ENCODE measurements at places on chromosomes 11 and 22. TPM values are rescaled to one million over a fixed set of nuclear protein-coding genes. Genes with fewer than 3 reads are reported as not detected.

DNA sequence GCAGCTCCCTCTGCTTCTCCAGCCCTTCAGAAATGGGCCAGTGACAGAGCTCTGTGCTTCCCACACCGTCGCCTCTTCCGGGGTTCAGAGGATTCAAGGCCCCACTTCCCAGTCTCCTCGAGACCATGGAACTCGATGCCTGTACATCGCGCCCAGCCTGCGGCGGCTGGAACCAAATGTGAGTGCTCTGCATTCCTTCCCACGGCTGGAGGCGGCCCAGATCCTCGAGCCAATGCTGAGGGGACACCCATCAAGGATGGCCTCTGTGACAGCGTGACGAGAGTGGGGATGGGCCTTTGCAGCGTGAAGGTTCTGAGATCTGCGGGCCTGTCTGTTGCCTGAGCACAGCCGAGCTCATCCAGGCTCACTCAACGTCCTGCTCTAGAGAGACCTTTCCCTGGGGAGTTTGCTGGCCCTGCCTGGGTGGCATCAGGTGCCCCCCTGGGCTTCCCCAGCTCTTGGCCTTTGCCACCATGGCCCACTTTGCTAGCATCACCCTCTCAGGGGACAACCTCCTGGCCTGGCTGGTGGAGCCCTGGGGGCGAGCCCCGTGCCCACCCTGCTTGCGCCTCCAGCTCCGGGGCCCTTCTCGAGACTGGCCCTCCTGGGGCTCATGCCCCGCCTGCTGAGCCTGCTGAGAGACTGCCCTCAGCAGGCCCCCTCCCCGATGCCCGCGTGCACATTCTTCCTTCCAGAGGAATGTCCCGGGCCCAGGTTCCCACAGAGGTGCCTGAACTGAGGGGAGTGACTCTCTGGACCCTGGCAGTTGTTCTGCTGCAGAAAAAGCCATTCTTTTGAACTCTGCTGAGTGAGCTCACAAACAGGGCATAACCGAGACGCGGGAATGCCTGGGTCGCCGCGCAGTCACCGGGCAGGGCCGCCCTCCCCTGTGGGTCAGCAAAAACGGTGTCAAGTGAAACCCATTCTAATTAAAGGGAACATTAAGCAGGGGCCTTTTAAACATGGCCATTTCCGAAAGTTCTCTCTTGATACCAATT is 7.3 kb upstream of the MYEOV start:
- DNase-seq = no peak

GRCh38 chr11:67997475-67997921 is 6.4 kb downstream of the UNC93B1 start:
- DNase-seq = no peak

- no peak for DNase-seq
Observed at GRCh38 chr11:125980436-125980835, 34.6 kb downstream of the VSIG10L2 start.

DNA sequence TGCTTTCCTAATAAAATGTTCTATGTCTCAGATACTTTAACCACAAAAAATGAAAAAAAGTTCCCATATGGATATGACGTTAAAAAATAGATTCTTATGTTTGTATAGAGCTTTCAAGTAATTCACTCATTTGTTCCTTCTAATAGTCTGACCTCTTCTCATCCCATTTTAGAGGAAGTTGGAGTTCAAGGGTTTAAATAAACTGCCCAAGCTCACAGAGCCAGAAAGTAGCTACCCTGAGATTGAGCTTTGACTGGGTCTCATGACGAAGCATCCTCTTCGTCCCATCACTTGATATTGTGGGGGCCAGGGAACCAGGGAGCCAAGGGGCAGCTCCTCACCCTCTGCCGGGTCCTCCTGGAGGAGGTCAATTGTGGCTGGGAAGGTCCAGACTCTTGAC is 116.3 kb downstream of the CCDC81 start:
- DNase-seq = no peak

- no peak for DNase-seq
Observed at GRCh38 chr22:46672731-46673130, 52.5 kb downstream of the GRAMD4 start.

- DNase-seq = no peak
Observed at GRCh38 chr11:35116762-35117640, 22.0 kb upstream of the CD44 start.

DNA sequence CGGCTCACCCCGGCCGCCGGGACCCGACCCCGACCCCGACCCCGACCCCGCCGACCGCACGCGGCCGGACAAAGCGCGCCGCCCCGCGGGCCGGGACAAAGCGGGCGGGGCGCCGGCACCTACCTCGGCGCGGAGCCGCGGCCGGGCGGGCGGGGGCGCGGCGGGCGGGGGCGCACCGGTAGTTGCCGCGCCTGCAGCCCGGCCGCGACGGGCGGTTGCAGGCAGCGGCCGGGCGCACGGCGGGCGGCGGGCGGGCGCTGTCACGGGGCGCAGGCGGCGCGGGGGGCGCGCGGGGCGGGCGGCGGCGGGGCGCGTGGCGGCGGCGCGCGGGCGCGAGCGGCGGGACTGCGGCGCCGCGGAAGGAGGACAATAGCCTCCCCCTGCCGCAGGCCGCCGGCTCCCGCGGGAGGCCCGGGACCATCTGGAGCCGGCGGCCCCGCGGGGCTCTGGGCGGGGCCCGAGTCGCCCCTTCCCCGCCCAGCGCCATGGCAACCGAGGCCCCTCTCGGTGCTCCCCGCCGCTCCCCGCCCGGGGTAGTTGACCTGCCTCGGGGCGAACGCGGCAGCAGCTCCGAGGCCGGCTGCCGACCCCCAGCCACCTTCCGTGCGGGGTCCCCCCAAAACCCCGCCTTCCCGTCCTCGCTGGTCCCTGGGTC is 851 bp downstream of the SPTBN2 start:
- no peak for DNase-seq

DNA sequence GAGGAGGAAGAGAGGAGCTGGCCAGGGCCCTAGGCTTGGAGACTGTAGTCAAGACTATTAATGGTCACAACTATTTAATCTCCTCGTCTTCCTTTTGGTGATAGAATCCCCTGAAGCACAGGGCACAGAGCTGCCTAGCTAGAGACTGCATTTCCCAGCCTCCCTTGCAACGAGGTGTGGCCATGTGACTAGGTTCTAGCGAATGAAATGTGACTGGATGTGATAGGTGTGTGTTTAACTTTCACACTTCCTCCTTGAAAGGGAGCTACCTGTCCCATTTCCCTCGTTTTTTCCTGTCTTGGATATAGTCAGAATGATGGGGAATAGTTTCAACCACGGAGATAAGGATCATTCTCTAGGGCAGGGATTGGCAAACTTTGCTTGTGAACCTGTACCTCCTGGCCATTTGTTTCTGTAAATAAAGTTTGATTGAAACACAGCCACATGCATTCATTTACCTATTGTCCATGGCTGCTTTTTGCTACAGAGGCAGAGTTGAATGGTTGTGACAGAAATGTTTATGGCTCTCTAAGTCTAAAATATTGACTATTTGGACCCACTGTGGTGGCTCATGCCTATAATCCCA is 313.5 kb downstream of the MIAT start:
- no peak for DNase-seq

DNA sequence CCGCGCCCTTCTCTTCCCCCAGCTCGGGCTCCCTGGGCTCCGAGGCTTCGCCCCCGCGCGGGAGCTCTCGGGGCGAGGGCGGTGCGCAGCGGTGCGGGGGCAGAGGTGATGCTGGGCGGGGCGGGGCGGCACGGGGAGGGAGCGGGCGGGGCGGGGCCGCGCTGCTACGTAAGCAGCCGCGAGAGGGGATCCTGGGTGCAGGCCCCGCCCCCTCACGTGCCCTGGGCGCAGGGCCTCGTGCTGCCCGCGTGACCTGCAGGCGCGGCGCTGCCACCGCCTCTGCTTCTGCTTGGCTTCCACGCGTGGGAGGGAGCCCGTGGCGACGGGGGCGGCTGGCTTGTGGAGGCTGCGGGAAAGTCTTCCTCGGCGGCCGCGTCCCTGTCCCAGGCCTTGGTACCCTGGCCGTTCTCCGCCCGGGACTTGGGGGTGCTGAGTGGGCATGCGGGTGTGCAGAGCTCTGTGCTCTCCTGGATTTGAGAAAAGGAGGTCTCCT is 132.6 kb upstream of the HSD17B12 start:
- DNase-seq = no peak

DNA sequence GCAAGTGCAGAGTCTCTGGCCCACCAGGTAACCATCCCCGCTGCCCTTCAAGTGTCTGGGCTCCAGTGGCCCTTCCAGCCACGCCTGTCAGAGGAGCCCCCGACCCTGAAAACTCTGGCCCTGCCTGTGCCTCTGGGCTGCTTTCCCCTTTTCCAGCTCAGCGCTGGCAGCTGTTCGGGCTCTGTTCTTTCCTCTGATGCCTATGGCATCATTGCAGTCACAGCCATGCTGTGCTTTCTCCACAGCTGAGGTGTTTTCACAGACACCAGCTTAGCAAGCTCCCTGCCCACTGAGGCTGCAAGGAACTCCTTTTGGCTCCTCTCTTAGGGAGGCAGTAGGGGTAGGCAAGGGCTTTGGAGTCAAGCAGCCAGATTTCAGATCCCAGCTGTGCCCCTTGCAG is 21.2 kb downstream of the P2RX3 start:
- no peak for DNase-seq

DNA sequence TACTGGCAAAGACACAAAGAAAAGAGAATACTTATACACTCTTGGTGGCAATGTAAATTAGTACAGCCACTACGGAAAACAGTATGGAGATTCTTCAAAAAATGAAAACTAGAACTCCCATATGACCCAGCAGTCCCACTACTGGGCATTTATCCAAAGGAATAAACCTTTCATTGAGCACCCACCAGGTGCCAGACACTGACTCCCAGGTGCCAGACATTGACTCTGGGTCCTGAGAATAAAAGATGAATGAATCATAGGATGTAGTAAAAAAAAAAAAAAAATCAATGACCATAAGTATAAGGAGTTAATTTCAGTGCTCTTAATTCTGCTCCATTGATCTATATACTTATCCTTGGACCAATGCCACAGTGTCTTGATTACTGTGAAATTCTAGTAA is 28.2 kb downstream of the HEPHL1 start:
- DNase-seq = no peak

DNA sequence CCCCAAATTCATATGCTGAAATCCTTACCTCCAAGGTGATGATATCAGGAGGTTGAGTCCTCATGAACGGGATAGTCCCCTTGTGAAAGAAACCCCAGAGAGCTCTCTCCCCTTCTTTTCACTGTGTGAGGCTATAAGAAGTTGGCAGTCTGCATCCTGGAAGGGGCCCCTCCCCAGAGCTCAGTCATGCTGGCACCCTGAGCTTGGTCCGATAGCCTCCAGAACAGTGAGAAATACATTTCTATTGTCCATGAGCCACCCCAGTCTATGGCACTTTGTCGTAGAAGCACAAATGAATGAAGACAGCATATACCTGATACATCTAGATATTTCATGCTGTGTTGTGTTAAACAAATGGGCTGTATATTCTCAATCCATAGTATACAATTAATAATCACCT is 81.1 kb upstream of the CRTAM start:
- DNase-seq = no peak

DNA sequence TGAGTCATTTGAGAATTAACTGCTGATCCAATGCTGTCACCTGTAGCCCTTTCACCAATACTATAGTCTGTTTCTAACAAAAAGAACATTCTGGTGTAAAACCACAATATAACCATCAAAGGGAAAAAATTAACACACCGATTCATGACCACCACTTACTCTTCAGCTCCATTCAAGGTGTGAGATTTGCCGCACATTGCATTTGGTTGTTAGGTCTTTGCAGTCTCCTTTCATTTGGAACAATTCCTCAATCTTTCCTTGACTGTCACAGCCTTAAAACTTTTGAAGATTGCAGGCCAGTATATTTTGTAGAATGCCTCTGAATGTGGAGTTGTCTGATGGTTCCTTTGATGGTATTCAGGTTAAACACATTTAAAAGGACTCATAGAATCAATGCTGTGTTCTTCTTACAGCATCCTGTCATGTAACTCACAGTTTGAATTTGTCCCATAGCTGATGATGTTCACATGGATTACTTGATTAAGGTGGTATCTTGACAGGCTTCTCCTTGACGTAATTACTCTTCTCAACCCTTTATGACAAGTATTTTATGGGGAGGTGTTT is 63.6 kb downstream of the TNRC6B start:
- DNase-seq = no peak

DNA sequence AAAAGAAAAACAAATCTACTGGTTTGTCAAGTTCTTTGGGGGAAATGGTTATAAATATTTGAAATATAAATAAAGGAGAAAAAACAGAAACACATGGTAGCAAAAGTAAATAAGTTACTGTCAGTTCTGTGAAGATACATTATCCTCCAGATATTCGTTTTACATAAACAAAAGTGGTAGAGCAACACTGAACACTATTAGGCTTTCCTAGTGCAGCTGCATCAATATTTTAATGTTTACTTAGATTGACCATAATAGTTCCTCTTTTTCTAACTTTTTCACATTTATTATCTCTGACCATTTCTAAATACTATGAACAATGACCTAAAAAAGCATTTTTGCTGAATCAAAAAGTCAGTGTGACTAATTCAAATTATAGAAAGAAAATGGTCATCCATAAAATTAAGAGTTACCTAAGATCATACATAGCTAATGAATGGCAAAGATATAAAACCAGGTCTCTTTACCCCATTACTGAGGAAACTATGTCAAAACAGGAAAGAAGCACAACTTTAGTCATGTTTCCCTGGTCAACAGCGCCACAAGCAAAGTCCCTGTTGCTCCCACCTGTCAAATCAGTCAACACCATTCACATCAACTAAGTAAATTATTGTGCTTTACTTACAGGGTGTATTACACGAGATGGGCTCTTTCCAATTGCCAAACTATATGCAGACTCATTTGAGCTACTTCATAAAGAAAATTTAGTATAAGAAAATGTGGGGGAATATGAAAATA is 38.5 kb downstream of the SBF2 start:
- DNase-seq = no peak

DNA sequence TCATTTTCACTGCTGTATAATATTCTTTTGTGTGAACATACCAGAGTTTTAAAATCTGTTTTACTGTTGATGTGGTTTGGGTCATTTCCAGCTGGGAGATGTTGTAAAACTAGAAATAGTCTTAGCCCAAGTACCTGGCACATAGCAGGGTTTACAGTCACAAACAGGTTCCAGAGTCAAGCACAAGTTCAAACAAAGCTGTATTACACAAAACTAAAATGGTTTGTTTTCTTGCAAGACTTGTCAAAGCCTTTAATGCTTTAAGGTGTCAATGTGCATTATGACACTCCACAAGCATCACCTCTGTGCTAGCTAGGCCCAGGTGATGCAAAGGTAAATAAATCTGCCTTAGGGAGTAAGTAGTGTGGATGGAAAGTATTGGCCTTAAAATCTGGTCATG is 379.1 kb downstream of the MN1 start:
- DNase-seq = no peak

The PVALB gene
- not detected for total RNA-seq

The RAG2 gene
- not detected for total RNA-seq

The MS4A2 gene
- not detected for total RNA-seq

The KDM2A gene
- total RNA-seq = 27.9 TPM

The ADORA2A gene
- total RNA-seq = 0.52 TPM

The IL18BP gene
- 3.9 TPM for total RNA-seq

Data from A172 (cell line).